ENCODE measurements at places on chromosomes 2 and 18. TPM values are rescaled to one million over a fixed set of nuclear protein-coding genes. Genes with fewer than 3 reads are reported as not detected.

Gene SERPINB4
- not detected for total RNA-seq

Gene IER3IP1
- 29.2 TPM for total RNA-seq

Gene SERPINB11
- total RNA-seq, result not detected

Gene AFTPH
- total RNA-seq, result 13.3 TPM

Gene ATOH8
- 129 TPM for total RNA-seq

Gene SGO2
- 43.1 TPM for total RNA-seq

DNA sequence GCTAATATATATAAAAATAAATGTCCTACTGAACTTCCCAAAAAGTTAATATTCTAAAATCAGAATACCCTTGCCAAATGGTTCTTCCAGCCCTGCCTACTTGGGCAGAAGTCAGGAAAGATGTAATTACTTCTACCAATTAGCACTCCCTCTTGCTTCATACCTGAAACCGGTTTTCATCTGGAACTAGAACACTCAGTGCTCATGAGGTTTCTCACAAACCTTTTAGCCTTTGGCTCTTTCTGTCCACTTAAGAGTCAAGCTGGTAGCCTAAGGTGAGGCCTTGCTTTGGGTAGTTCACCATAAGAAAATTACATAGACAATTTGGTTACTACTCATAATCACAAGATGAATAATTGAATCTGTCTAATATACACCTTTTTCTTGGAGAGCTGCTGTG, 4.1 kb downstream of the DSG3 start:
- no peak for DNase-seq

DNA sequence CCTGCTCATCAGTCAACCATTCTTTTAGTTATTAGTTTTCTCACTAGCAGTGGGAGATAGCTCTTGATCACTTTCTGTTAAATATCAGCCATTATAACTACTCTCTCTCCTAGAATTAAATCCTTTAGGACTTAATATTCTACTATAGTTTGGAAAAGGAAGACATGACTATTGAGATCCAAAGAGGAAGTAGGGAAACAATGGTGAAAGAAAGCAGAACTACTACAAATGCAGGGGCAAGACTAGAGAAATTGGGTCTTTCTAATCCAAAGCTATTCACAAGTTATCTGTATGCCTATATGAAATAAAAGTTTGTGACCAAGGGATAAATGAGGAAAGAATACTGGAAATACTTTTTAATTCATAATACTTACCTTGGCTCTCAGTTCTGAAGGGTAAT, 65.1 kb downstream of the SRBD1 start:
- no peak for DNase-seq

- peak; percentile 41 for DNase-seq
These were observed 154.8 kb downstream of the ZEB2 start for GRCh38 chr2:144364944-144365738.

GRCh38 chr2:188522517-188522916, 230.8 kb downstream of the GULP1 start:
- peak; percentile 31 for DNase-seq

DNA sequence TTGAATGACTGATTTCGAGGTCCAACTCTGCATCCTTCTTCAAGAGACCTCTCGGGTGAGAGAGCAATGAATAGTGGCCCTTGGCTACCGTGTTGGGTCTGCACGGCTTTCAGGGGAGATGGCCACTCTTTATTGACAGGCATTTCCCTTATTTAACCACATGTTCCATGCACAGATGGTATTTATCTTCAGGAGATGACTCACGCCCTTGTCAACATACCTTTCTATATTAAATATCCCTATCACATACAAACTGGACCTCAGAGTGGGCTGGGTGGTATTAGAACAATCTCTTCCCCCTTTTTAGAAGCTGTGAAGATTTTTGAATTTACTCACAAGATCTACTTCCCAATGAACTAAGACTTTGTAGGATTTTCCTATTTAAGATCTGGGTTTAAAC, 109.6 kb upstream of the CDC42EP3 start:
- peak; percentile 94 for DNase-seq

DNA sequence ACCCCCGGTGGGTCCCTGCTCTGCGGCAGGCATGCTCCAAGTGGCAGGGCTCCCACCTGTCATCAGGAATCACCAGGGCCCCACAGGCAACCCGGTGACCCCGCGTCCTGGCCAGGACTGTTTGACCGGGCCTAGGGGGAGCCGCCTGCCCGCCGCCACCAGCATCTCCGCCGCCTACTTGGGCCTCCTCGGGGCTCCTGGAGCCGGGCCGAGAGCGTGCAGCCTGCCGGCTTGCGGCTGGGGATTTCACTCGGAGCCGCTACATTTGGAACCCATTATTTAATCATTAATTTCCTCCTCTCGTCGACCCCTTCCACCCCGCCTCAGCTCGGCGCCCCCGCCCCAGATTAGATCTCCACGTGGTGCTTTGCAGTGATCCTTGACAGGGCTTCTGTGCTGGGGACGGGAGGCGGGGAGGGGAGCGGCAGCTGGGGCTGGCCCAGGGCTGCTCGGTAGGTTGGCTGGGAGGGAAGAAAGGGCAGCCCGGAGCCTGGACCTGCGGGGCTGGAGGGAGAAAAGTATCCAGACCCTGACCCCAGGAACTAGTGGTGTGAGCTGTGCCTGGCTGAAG, 295.4 kb downstream of the CYP26B1 start:
- no peak for DNase-seq

DNA sequence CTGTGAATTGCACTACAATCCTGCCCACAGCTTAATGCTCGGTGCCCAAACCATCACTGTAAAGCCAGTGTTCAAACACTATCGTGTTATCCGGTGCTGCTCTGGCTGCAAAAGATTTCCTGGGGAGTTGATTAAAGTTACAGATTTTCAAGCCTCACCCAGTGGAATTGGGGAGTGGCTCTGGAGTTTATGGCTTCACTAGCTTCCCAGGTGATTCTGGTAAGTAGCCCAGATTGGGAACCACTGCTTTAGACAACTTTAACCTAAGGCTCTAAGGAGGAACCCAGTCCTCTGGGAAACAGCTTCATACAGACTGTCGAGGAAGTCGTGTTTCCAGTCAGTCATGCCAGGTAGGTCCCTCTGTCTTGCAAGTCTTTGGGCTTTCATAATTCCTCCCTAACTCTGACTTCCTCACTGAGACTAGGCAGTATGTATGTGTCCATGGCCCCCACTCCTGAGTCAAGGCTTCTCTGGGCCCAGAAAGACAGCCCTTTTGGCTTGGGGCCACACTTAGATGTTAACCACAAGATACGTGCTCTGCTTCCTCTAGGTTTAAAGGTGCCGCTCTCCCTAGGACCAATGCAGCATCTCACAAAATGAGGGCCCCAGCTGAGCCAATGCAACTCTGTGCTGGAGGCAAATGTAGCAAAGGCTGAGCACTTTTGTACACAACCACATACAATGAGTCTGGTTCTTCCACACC, 299.7 kb downstream of the PRKCE start:
- no peak for DNase-seq

- no peak for DNase-seq
These were observed 79.6 kb downstream of the GAREM1 start for GRCh38 chr18:32391126-32391525.
